T-helper 2 cell (primary cell): ENCODE measurements at places on chromosomes 12 and 14.

DNA sequence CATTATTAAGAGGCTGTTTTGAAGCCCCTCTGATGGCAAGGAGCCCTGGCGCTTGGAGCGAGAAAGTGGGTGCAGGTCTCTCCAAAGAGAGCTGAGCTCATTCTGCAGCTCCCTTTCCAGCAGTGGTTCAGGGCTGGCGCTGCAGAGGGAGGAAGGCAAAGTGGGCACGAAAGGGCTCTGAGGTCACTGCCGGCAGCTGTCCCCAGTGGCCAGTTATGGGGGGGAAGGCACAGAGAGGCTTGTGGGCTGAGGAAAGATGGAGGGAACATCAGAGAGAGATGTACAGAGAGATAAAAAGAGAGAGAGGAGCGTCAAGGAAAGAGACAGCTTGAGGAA lies 75.2 kb upstream of the TBX5 start:
- DNase-seq = no peak

GRCh38 chr12:110677982-110678381 lies 10.9 kb downstream of the HVCN1 start:
- no peak for DNase-seq

- DNase-seq = no peak
Measured at GRCh38 chr14:54622192-54622958, 55.4 kb downstream of the SAMD4A start.

- no peak for DNase-seq
Measured at GRCh38 chr12:49301760-49302159, 6.8 kb downstream of the PRPH start.

GRCh38 chr12:17017402-17017801 lies 411.4 kb upstream of the LMO3 start:
- no peak for DNase-seq

- no peak for DNase-seq
Measured at GRCh38 chr12:109637348-109637747, 63.8 kb downstream of the MVK start.

- DNase-seq = no peak
Measured at GRCh38 chr14:51334566-51334965, 94.5 kb downstream of the TMX1 start.

- no peak for DNase-seq
Measured at GRCh38 chr12:82203086-82203485, 155.1 kb downstream of the CCDC59 start.

GRCh38 chr12:6145564-6145963 lies 21.1 kb upstream of the VWF start:
- DNase-seq = no peak

DNA sequence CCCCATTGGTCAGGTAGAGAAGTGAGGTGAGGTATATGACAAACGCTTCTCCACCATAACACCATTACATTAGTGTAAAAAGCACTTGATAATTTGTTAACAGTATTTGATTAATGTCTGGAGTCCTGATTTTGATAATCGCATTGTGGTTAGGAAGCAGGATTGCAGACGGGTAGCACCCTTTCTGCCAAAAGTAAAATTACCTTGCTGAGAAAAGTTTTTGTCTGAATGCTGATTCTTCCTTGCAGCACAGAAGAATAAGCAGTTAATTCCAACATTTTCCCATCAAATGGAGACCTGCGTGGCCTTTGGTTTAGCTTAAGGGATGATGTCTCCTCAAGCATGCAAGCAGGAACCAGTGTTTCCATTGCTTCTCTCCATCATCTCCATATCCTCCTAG lies 1090.2 kb upstream of the TMEM132C start:
- no peak for DNase-seq

DNA sequence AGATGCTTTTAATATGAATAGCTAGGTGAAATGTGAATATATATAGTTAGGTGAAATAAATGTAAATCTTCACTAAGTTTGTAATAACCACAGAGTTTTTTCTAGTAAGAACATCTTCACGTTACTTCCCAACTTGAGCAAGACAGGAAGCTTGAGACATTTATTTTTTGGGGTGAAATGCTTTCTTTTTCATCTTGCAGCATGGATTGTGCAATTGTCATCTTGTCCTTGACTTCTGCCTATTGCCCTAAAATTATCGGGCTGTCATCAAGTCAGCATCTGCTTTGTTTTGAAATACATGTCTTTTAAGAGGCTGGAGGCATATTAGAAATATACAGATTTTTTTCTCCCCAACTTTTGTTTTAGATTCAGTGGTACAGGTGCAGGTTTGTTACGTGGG lies 433.9 kb downstream of the PCNX1 start:
- DNase-seq = no peak

DNA sequence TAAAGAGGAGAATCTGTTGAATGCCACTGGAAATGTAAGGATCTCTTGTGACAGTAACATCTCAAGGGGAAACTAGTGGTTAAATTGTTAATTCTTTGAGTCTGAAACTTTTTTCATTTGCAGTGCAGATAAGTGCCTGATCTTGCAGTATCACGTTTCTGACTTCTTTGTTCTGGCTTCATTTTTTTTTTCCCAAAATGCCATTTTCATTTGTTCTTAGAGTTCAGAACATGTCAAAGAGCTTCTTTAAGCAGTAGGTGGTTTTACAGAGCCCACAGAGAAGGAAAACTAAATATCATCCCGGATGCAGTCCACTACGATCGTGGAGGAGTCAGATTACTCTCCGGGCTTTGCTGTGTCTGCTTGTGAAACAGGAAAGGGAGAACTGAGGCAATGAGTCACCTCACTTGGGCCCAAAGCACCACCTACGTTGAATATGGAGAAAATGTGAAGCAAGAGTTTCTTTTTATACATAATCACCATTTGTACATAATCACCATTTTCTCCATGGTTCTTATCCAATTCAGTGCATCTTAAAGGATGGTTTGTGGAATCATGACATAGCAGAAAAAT lies 43.9 kb downstream of the HMGA2 start:
- DNase-seq = no peak

- DNase-seq = no peak
Measured at GRCh38 chr12:57138526-57139272, 8.7 kb downstream of the LRP1-AS start.

DNA sequence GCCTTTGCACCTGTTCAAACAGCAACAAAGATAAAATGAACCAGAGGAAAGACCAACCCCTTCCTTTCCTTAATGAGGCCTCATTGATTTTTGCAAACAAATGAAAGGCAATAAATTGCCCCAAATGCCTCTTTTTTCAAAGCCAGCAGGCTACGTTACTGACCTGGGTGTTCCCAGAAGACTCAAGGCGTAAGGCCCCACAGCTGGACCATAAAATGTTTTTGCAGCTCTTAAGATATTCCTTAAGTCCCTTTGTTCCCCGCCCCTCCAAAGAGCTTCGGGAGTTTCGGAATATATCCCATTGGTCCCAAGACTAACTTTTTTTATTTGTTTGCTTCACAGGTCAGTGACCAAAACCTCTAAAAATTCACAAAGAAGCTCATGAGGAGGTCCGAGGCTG lies 462.9 kb upstream of the PRICKLE1 start:
- DNase-seq = no peak
